Kidney epithelial cell (primary cell): ENCODE measurements at places on chromosomes 2 and 18. TPM values are rescaled to one million over a fixed set of nuclear protein-coding genes. Genes with fewer than 3 reads are reported as not detected.

GRCh38 chr2:122186761-122187222 lies 431.3 kb downstream of the TSN start:
- no peak for DNase-seq

DNA sequence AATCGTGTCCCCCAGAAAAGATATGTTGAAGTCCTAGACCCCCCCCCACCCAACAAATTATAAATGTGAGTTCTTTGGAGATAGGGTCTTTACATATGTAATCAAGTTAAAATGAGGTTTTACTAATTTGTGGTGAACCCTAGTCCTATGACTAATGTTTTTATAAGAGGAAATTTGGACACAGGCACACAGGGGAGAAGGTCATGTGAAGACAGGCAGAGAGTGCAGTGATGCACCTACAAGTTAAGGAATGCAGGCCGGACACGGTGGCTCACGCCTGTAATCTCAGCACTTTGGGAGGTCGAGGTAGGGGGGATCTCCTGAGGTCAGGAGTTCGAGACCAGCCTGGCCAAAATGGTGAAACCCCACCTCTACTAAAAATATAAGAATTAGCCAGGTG lies 5.8 kb upstream of the PMAIP1 start:
- DNase-seq, result no peak

- DNase-seq, result peak; percentile 26
Observed at GRCh38 chr2:121377646-121378045, 92.6 kb upstream of the TFCP2L1 start.

DNA sequence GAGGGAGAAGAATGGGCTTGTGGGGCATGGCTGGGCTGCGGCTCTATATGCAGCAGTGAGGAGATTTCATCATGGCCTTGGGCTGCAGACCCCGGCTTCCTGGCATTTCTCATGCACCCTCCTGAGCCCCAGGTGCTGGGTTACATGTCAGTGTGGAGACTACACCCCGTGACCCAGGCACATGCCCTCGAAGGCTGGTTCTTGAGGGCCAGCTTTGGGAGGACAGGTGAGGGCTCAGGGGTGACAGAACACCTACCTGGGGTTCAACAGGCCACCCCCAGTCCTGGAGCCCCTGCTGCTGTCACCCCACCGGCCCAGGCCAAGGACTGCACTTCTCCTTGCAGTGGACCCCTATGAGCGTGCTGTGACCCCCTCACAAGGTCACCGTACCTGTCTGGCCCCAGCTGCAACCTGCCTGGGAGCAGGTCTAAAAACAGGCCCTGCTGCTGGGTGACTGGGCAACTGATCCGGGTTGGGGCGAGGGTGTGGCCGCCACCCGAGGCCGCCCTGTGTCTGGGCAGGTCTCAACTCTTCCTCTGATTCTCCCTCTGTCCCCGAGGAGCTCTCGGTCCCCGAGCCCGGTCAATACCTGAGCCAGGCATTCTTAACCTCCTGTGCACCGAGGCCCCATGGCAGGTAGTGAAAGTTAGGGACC lies 94.8 kb upstream of the OTOS start:
- no peak for DNase-seq

- DNase-seq, result no peak
Observed at GRCh38 chr2:163732727-163733126, 3.1 kb downstream of the FIGN start.

Gene ZNF892
- 6.7 and 9.1 TPM in 2 replicates for total RNA-seq

Gene ASPRV1
- 0.07 and 0.08 TPM in 2 replicates for total RNA-seq

DNA sequence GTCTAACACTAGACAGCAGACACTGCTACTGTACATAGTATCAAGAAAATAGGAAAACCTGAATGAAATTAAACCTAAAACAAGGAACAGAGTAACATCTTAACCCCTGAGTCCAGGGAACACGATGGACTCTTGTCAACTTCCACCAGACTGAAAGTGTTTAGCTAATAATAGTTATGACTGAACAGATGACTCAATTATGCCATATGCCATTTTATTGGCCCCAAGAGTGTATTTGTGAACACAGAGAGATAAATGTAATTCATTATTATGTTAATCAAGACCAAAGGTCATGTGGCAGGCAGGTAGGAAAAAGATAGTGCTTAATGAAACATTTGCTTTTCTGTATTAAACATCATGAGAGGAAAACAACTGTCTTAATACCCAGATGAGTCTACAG lies 58.0 kb downstream of the NYAP2 start:
- no peak for DNase-seq

DNA sequence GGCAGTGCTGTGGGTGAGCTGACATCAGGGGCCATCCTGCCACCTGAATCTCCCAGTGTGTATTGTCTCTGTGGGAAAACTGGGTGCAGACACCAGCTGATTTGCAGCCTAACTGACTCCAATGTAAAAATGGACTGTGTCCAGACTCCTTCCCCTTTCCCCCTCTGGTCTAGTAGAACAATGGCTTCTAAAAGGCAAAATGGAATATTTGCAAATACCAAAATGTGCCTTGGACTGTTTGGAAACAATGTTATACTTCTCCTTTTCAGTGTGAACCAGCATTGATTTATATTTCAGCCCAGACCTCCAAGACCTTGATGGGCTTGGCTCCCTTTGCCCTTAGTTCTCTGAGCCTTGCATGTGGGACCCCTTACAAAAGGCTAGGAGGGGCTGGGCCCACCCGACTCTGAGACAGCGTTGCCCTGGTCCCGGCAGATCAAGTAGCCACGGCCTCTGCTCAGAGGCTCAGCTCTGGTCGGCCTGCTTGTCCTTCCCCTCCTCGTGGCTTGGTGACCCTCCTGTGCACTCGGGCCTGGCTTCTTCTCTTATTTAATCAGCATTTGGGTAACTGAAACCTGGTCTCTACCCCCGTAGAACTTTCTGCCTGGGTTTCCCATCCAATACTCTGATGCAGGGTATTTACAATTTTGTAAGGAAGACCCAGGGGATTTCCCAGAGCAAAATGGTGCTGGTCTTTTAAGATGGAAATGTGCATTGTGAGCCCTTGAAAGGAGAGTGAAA lies 18.0 kb upstream of the ACKR3 start:
- no peak for DNase-seq

GRCh38 chr2:121650315-121650930 lies 1.2 kb upstream of the CLASP1 start:
- no peak for DNase-seq

Gene GBX2
- total RNA-seq, result 0.84 and 3.0 TPM in 2 replicates

GRCh38 chr2:43259512-43259911 lies 33.1 kb upstream of the ZFP36L2 start:
- no peak for DNase-seq

DNA sequence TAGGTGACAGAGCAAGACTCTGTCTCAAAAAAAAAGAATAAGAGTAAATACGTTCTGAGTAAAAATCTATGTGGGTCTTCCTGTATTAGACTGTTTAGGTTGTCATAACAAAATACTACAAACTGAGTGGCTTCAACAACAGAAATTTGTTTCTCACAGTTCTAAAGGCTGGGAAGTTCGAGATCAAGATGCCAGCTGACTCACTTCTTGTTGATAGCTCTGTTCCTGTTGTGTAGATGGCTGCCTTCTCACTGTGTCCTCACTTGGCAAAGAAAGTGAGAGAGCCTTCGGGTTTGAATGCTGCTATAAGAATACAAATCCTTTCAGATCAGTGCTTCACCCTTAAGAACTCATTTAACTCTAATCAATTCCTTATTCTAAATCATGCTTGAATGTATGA lies 430.0 kb upstream of the VWC2L start:
- no peak for DNase-seq

Gene USP34
- 84.9 and 90.0 TPM in 2 replicates for total RNA-seq

GRCh38 chr2:122519366-122519765 lies 763.9 kb downstream of the TSN start:
- DNase-seq, result no peak

DNA sequence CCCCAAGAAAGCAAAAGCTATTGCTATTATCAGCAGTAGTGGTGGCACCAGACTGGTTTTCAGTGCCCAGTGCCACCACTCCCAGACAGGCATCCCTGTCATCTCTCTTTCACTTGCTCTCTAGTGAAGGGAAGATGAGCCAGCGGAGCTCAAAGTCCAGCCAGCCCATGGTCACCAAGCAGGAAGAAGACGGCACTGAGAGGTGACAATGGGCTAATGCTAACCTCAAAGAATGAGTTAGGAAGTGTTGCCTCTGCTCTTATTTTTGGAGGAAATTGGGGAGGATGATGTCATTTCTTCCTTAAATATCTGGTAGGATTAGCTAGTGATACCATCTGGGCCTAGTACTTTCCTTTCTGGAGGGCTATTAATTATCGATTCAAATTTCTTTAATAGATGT lies 1.7 kb downstream of the SP140 start:
- no peak for DNase-seq

DNA sequence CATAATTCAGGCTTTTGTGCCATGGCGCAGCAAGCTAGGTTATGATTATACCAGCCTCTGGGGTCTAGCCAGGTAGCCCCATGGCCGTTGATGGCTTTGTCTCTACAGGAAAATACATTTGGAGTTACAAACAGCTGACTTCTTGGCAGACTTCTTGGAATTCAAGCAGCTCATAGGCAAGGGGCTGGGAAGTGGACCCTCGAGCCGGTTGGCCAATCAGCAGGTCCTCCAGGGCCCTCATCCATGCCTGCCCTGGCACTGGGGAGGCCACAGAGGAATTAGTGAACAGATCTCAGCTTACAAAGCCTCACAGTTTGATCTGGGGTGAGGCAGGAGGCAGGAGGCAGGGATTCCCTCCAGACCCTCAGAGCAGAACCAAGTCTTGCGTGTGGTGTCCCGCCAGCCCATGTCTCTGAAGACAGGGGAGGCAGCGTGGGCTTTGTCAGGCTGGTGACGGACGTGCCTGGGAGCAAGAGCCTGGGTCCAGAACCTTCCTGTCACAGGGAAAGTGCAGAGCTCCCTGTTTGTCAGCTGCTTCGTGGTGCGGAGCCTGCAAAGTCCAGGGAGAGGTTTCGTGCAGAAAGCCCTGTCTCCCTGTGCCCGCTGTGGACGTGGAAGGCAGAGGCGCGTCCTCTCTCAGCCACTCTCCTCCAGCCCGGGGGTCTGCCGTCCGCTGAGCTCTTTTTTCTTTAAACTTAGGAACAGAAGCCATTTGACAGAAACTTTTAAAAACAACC lies 131.7 kb downstream of the KLHL29 start:
- no peak for DNase-seq

DNA sequence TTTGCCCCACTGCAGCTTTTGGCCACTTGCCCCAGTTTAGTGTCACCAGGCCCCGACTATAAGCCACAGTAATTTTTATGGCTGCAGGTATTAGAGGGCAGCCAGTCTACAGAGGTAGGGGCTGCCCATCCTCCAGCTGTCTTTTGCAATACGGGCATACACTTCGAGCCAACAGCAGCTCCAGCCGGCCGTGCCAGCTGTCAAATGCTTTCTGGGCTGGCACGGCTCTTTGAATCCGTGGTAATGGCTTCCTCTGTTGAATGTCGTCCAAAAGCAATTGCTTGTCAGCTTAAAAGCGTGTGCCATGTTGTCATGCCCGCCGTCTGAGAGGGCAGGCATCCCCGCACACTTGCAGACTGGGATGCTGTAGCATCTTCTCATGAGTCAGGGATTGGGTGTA lies 41.3 kb downstream of the BCL2L11 start:
- no peak for DNase-seq

DNA sequence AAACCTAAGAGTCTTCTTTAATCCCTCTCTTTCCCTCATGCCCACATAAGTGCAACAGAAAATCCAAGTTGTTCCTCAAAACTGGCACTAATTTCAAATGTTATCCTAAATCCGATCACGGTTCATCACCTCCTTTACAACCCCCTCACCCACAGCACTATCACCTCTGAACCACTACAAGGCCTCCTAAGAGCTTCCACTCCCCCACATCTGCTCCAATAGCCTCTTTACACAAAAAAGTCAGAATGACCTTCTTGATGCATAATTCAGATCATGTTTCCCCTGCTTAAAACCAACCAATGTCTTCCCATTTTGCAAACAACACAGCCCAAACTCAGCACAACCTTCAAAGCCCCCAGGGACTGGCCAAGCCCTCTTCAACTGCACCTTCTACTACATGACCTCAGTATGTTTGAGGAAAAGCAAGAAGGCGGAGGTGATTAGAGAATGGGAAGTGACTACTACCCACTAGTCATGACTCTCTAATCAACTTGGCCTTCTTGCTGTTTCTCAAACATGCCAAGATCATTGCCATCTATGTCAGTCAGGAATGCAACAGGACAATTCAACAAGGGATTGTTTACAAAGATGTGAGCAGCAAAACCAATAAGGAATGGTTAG lies 34.6 kb upstream of the GCC2 start:
- no peak for DNase-seq

Gene C18orf54
- 3.4 and 4.4 TPM in 2 replicates for total RNA-seq

- DNase-seq, result no peak
Observed at GRCh38 chr18:74522635-74523548, 11.4 kb upstream of the CNDP1 start.
